ENCODE measurements at places on chromosomes 7 and 10.

DNA sequence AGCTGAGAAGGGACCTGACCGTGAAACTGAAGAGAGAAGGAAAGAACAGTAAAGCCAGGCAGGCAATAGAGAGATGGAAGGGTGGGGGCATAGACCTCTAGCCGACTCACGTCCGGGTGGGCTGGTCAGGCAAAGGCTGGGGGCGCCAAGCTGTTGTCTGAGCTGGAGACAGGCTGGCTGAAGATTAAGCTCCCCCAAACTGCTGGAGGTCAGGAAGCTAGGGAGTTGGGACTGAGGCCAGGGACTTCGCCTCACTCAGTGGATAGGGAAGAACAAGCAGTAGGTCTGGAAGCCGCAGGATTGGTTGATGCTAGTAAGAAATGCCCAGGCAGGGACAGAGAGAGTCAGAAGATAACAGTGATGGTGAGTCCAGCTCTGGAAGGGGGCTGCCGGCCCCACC lies 5.3 kb downstream of the PITX3 start:
- DNase-seq, result no peak

DNA sequence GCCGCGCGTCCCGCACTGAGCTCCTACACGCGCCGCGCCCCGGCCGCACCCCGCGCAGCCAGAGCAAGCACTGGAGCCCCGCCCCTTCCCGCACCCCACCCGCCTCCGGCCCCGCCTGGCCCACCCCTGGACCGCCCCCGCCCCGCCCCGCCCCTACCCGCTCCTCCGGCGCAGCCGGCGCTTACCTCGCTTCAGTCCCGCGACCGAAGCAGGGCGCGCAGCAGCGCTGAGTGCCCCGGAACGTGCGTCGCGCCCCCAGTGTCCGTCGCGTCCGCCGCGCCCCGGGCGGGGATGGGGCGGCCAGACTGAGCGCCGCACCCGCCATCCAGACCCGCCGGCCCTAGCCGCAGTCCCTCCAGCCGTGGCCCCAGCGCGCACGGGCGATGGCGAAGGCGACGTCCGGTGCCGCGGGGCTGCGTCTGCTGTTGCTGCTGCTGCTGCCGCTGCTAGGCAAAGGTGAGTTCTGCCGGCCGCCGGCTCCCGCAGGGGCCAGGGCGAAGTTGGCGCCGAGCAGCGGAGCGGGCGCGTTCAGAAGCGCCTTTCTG lies at the start of gene RET:
RET (plus strand) TSS at position 194 of the 545 bp plus-strand sequence; CDS start at position 384, 190 bp downstream.
- no peak for DNase-seq

DNA sequence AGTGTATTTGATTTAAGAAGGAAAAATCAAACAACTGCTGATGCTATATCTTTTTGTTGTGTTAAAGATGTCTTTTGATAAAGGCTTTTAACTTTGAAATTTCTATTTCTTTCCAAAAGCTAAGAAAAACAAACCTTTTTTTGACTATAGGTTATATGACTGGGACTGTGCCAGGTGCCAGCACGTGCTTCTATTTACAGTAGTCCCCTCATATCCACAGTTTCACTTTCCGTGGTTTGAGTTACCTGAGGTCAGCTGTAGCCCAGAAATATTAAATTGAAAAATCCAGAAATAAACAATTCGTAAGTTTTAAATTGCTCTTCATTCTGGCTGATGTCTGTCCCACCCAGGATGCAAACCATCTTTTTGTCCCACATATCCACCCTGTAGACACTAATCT lies 104.3 kb downstream of the BBS9 start:
- no peak for DNase-seq

- no peak for DNase-seq
Measured at GRCh38 chr7:79157281-79157680, 296.2 kb downstream of the MAGI2 start.

- DNase-seq, result no peak
Measured at GRCh38 chr7:6340241-6340640, 67.8 kb upstream of the CYTH3 start.

DNA sequence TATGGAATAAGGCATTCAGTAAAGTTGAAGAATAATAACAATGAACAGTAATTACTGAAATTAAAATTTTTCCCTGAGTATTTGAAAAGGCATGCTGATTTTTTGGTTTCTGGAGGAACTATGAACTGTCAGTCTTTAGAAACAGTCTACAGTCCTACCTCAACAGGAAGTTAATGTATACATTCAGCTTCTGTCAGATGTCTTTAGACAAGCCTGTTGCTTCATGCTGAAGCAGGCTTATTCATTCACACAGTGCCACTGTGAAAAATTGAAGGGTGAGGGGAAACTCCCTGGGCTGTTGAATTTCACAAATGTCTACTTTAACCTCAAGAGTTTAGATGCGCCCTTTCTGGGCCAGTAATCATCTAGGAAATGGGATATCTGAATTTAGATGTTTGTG lies 3.5 kb downstream of the NRF1 start:
- DNase-seq, result no peak

DNA sequence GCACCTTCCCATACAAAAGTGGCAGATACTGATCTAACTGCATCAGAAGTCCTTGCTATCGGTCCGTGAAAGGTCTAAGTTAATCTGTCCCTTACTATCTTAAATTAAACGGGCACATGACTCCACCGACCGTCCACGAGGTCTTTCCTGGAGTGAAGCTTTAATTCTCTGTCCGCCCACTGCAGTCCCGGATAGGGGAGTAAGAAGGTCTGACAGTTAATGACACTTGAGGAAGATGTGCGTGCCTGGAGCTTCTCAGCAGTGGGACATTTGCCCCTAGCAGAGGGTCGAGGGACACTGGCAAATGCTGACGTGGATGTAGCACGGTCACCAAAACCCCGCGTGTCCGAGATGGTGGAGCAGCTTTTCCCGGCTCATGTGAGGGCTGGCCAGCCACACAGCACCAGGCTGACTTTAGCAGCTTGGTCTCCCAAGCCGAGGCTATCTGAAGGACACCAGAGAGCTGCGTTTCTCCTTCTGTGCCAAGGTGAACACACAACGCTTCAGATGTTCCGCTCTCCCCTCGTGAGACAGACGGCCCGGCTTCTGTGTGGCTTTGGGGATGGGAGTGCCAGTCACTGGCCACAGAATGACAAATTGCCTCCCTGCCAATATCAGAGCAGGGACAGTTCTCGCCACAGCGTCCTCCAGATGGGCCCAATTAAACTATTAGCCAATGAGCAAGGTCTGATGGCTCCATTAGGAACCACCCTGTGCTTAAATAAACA lies 86.6 kb downstream of the ADARB2 start:
- no peak for DNase-seq

- no peak for DNase-seq
Measured at GRCh38 chr10:78007172-78007571, 22.1 kb downstream of the POLR3A start.

GRCh38 chr10:43250615-43251418 lies 16.0 kb downstream of the RASGEF1A start:
- DNase-seq, result peak; percentile 40

DNA sequence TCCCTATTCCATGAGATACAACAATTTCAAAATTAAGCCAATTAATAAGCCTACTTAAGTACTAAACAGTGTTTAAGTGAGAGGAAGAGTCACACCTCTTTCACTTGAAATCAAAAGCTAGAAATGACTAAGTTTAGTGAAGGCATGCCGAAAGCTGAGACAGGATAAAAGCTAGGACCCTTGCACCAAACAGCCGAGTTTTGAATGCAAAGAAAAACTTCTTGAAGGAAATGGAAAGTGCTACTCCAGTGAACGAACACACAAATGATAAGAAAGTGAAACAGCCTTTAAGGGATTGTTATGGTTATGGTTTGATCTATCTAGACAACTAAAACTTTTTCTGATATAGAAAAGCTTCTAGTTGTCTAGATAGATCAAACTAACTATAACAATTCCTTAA lies 135.4 kb upstream of the KMT2E start:
- DNase-seq, result no peak

- DNase-seq, result no peak
Measured at GRCh38 chr7:77799078-77799964, 748 bp downstream of the PHTF2 start.

- DNase-seq, result no peak
Measured at GRCh38 chr7:69115788-69116187, 482.5 kb upstream of the AUTS2 start.

GRCh38 chr7:80445351-80445750 lies 66.5 kb downstream of the GNAT3 start:
- DNase-seq, result no peak

- DNase-seq, result no peak
Measured at GRCh38 chr10:23065181-23065948, 30.0 kb upstream of the MSRB2 start.

DNA sequence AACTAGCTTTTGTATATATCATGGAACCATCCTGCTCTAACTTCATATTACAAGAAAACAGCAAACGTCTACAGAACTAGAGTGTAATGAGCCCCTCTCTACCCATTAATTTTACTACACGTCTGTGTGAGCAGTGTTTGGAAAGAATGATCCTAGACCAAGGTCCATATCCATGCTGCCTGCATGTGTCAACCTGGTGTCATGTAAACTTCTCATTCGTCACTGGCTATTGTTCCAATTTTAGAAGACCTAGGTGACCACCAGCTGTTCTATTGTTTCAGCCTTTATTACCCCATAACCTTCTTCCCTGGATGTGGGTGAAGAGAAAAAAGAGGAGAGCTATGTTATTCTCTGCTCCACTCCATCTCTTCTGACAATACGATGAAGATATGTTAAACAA lies 77.1 kb downstream of the CREM start:
- DNase-seq, result no peak

DNA sequence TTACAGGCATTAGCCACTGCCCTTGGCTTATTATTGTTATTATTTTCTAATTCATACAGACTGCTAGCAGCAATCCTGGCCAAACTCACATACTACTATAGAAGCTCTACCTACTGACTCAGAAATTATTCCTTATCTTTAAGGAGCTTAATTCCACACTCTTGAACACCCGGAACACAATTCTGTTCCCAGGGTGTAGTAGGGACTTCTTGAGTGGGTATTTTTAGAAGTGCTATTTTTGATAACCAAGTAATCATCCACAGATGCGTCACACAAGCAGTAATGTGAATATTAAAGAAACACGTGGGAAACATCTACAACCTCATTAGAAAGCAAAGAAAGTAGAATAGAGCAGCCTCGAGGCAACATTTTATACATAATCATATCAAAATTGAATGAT lies 149.2 kb downstream of the PTEN start:
- DNase-seq, result no peak

DNA sequence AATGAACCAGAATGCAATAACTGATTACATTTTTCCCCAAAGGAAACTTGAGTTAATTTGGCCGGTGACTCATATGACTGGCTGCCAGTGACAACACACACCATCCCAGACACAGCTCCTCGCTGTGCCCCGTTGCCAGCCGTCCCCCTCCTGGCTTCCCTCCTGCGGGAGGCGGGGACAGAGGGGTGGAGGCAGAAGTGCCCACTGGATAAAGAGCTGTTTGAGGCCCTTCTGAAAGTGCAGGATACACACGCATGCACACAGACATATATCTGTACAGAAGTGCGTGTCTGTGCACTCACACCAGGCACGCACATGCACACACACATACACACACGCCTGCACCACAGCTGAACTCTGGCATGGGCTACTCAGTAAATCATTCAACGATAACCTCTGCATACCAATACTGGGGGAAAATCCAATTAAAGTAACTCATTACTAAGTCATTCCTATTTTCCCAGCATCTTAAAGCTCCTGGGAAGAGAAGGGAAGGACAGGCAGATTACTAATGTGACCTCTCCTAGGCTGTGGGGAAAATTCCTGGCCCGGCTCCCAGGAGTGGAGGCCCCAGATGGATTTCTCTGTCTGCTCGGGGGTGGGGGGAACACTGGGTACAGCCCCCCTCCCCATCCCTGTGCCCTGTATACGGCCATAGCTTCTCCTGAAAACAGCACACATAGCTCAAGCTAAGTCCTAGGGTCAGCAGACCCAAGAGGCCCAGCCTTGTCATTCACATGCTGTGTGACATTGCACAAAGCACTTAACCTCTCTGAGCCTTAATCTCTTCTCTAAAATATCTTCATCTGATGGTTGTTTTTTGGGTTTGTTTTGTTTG lies 52.3 kb upstream of the MYL10 start:
- DNase-seq, result no peak

- DNase-seq, result no peak
Measured at GRCh38 chr10:119039161-119039560, 9.6 kb downstream of the NANOS1 start.

- DNase-seq, result no peak
Measured at GRCh38 chr10:132316133-132316532, 8.4 kb upstream of the STK32C start.

- no peak for DNase-seq
Measured at GRCh38 chr7:78013386-78013785, 214.8 kb downstream of the PHTF2 start.

DNA sequence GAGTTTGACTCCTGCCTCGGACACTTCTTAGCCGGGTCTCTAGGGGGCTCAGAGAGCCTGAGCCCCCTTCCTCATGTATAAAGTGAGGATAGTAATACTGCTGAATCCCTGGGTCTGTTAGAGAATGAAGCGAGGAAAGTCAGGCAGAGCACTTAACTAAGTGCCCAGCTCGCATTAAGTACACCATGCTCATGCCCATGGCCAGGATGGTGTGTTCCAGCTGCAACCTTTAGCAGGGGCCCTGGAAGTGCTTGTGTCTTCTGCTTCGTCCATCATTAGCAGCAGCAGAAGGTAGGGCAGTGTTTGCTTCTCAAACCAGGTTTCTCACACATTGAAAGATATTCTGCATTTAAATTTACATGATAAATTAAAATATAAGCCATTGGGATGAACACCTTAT lies 27.3 kb upstream of the WDFY4 start:
- DNase-seq, result no peak

GRCh38 chr10:96873086-96873485 lies 41.0 kb downstream of the LCOR start:
- no peak for DNase-seq

GRCh38 chr10:117778241-117778640 lies 235.7 kb downstream of the EMX2 start:
- DNase-seq, result no peak

GRCh38 chr10:132941640-132942051 lies 724 bp downstream of the CFAP46 start:
- no peak for DNase-seq

GRCh38 chr10:14554491-14555205 lies 220.0 kb downstream of the FAM107B start:
- no peak for DNase-seq
